ENCODE measurements at places on chromosomes 5 and 9. TPM values are rescaled to one million over a fixed set of nuclear protein-coding genes. Genes with fewer than 3 reads are reported as not detected.
A peak's percentile ranks its signal among the peaks of the same experiment; 100 is the strongest.

Gene TOPORS
- polyA plus RNA-seq: 4.9 TPM

Gene TMEM174
- not detected for polyA plus RNA-seq

Gene GFPT2
- polyA plus RNA-seq: 8.1 TPM

Gene GLDC
- polyA plus RNA-seq: 4.1 TPM

Gene SARDH
- polyA plus RNA-seq: 5.9 TPM

Gene CAMLG
- polyA plus RNA-seq: 11.9 TPM

Gene HMMR
- polyA plus RNA-seq: 7.7 TPM

Gene SLC34A3
- not detected for polyA plus RNA-seq

DNA sequence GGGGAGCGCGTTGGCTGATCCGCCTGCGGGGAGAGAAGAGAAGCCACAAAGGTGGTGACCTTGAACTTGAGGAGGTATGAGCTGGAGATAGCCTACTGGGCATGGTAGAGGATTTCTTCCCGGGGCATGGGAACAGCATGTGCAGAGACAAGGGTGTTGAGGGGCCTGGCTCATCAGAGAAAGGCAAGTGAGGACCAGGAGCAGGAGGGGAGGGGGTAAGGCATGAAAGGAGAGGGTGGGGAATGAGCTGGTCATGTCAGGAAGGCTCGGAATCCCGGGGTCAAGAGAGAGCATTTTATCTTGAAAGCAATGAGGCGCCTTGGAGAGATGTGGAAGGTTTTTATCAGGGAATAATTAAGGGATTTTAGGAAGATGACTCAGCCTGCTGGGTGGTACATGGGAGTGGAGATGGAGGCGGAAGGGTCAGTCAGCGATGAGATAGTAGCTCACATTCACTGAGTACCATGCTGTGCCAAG, 121.1 kb downstream of the LHX2 start:
- no peak for DNase-seq

DNA sequence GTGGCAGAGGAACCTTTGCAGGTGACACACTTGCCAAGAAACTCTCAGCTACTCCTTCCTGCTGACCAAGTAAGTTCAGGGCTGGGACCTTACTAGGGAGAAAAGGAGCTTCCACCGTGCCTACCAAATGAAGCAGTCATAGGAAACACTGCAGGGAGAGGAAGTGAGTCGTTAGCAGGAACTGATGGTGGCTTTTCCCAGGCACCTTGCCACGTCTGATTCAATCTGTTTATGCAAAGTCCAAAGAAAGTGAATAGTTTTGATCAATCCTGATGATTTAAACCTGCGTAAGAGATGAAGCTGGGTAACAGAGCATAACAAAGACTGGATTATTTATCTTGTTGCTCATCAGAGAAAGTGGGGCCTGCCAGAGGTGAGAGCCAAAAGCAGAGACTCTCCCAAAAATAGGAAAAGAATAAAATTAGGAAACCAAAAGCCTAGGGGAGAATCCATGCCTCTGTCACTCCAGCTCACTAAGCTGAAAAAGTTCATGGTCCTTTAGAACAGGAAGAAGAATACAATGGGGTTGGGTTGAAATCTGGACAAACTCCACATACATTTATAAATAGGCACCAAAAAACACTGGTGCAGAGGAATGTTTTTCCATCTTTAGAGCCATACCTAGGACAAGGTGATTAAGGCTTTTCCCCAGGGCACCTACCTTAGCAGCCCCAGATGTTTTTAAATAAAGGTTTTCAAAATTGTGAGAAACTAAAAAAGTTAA, 9.3 kb upstream of the PFDN1 start:
- DNase-seq: no peak

DNA sequence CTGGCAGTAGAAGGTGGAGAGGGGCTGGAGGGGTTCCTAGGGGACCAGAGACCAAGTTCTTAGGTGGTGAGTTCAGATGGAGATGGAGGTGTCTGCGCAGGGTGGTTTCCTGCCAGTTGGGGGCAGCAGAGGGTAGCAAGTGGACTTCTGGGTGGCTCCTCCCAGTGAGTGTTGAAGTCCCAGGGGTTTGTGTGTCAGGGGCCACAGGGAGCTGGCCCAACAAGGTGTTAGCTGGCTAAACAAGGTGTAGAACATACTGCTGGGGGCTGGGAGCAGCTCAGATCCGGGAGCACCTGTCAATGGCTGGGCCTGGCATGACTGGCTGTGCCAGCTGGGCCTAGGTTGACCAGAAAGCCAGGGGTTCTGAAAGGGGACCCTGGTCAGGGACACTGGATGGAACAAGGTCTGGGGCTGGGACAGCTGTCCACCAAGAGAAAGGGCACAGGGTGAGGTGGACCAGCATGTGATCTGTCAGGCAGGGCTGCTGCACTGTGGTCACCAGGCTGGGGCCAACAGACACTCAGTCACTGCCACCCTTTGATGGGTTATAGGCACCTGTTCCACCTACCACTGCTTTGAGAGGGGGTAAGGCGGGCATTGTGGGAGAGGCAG, 35.6 kb downstream of the DAB2IP start:
- peak; percentile 85 for DNase-seq

DNA sequence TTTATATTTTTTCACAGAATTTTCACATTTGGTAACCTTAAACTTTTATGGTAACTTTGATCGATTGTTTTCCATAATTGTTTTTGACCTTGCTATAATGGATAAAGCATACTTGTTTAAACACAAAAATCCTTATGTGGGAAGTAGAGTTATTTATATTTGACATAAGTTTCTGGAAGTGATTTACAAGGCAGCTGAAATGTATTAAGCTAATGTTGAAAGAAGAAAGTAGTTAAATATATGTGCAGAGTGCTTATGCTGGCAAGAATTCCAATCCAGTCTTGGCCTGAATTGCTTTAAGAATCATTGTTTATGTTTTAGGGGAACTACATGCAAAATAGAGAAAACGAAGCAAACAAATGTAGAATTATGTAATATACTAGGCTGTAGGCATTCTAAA, 763.6 kb downstream of the TAF11L14 start:
- no peak for DNase-seq

- no peak for DNase-seq
These were observed 13.1 kb upstream of the INSYN2B start for GRCh38 chr5:169993485-169993790.

DNA sequence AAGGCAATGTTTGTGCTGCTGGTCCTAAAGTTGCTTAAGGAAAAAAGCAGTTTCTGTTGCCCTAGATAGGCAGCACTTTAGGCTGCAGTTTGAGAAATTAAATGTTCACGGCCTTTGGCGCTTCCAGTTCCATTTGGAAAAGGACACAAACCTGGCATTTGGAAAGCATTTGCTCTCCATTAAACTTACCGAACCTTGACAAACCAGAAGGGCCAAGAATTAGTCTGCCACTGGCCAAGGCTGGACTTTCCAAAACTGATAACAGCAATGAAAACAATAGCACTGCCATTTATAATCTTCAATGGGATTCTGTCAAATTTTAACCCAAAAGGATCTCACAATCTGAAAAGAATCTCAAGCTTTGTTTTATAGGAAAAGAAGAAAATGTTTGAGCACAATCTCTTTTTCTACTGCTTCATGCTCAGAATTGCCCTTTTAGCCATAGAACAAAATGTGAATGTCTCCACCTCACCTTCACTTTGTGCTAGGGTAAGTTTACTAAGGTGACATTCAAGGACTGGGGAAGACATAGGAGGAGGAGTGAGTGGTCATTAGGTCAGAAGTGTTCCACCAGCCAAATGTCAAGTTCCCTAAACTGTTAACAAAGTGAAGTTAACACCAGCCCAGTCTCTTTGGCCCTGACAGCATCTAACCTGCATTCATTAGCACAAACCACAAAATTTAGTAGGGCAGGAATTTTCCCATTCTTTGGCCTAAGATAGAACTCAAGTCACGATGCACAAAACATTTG, 583.4 kb upstream of the DMAC1 start:
- no peak for DNase-seq

DNA sequence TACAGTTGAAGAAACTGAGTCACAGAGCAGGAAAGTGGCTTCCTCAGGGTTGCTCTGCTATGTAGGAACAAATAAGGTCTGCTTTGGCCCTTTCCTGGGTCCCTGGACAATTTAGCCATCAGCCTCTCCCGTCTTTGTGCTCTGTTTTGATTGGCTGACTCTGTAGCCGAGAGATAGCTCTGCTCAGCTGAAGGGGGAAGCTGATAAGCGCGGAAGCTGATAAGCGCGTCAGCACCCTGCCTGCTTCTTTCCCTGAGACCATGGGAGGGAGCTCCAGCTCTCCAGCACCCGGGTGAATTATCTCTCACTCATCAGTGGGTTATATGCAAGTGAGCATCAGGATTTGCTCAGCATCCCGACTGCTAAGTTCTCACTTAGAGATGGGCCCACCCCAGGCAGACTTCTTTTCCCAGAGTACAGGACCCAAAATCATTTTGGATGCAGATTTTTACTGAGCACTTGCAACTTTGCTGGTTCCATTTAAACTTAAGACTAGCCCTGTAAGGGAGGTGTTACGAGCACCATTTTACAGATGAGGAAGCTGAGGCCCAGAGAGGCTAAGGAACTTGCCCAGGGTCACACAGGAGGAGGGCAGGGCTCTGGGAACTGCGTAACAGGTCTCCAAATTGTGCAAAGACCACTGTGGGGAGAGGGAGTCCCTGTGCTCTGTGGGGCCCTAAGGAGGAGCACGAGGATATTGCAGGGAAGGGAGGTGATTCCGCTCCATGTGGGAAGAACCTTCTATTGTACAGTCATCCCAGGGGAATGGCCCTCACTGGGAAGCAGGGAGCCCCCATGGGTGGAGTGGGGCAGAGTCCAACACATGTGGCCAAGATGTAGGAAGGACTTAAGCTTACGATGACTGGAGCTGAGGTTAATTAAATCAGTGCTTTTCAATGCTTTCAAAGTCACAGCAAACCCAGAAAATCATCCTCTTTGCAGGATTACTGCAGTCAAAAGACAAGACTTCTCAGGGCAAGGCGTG, 83.7 kb upstream of the ORM1 start:
- peak; percentile 94 for DNase-seq

- DNase-seq: no peak
These were observed 224.2 kb downstream of the MELK start for GRCh38 chr9:36796671-36797419.

DNA sequence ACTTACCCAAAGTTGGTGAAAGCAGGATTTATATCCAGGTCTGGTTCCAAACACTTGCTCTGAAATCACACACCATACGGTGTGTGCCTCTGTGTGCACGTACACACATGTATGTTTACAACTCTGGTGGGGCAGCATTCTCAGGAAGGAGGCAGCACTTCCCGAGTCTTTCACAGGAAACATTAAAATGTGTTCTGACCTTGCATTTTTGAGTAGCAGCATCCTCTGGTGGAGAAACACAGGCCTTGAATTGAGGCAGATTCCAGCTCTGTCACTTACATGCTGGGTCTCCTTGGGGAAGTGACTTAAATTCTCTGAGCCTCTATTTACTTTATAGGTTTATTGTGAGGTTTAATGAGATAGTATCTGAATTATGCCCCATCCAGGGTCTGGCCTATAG, 126.4 kb downstream of the RGS3 start:
- no peak for DNase-seq

DNA sequence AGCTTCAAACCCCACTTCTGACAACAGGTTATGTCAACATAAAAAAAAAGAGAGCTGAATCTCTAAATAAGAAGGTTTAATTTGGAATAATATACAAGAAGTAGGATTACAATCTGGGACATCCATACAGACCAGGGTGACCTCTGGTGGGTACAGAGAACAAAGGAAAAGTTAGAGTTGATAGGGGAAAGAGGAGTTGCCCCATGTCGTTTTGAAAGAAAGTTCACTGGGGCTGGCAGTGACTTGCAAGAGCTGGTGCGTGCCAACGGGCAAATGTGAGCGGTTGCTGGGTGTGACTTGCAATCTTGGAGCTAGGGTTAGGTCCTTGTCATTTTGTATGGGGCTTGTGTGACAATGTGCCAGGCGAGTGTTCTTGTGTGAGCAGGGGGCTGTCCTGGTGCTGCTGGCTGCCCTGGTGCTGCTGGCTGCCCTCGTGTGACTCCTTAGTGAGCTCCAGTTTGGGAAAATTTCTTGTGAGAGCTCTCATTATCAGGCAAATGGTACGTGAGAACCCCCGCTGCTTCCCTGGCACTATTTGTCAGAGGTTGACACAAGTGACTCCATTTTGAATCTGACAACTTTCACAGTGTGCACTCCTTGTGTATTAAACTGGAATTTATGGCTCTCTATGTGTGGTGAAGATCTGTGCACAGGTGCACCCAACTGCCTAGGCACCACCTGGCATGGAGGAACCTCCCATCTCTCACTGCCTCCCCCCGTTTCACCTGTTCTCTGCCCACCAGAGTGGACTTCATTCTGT, 69.8 kb downstream of the UBE2QL1 start:
- DNase-seq: no peak

GRCh38 chr9:3118081-3118480, 274.2 kb upstream of the PUM3 start:
- DNase-seq: no peak

GRCh38 chr5:52809884-52810283, 22.2 kb downstream of the ITGA1 start:
- no peak for DNase-seq

DNA sequence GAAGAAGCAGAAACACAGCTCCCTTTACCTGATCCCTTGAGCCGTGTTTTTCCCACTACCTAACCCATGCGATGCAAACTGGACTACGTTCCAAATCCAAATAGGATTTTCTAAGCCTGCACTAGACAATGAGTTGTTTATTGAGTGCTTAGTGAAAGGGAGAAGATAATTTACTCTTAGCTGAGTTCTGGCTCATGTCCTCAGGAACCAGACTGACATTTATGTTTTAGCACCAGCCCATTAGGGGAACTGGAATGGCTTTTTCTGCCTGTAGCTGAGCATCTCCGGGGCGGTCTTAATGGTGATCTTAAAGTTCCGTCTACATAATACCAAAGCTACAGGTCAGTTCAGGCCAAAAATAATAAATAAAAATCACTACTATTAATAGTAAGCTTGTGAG, 81.5 kb downstream of the SH3TC2 start:
- no peak for DNase-seq

- no peak for DNase-seq
These were observed 657.9 kb upstream of the ST8SIA4 start for GRCh38 chr5:101561018-101561417.

DNA sequence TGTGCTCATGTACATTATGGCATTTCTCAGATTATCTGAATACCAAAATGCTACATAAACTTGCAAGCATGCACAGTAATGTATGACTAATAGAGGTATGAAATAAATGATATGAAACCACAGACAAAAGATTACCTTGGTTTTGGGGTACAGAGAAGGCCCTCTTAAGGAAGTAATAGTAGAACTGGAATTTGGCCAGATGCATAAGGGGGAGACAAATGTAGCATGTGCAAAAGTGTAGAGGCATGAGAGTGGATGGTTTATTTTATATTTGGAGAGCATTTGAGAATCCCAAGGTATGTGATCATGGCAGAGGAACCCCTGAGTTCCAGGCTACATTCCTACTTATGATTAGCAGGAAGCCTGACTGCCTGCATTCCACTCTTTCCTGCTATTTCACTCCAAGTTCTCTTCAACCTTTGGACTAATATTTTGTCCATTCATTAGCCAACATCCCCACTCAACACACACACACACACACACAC, 74.2 kb downstream of the MAMDC2 start:
- DNase-seq: no peak

DNA sequence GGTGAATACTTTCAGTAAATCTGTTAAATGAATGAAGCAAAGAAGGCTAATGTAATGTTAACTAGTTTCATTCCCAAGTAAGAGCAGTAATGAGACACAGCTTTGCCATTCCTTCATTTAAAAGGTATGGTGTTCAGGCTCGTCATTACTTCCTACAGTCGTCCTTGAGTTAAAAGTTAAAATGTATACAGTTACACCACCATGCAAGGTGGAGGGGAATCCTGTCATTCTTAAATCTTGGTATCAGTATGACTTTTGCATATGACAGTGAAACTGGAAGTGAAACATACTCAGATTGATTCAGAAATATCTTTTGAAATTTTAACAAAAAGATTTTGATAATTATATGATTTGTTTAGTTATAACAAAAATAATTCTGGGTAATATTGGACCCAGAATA, 25.9 kb downstream of the MTRR start:
- DNase-seq: no peak

- no peak for DNase-seq
These were observed 56.5 kb downstream of the CAST start for GRCh38 chr5:96718635-96719077.
